H7 (cell line): ENCODE measurements at places on chromosomes 16 and 17. TPM values are rescaled to one million over a fixed set of nuclear protein-coding genes. Genes with fewer than 3 reads are reported as not detected.

Gene TNK1
- total RNA-seq: 7.0 and 8.9 TPM in 2 replicates

Gene NXPH3
- 1.7 and 2.4 TPM in 2 replicates for total RNA-seq

Gene CASKIN1
- total RNA-seq: 1.5 and 2.0 TPM in 2 replicates

Gene TP53TG3F
- not detected in 2 replicates for total RNA-seq

Gene CRYBA1
- total RNA-seq: not detected in 2 replicates

Gene GNGT2
- total RNA-seq: 0.30 TPM in 1 of 2 replicates, not detected in the other

Gene PRAC2
- 40.8 and 40.9 TPM in 2 replicates for total RNA-seq

Gene LPO
- total RNA-seq: not detected in 2 replicates

Gene ATP2A3
- 5.7 and 5.8 TPM in 2 replicates for total RNA-seq

Gene SPIRE2
- 8.2 and 9.6 TPM in 2 replicates for total RNA-seq

Gene SREBF1
- 34.2 and 43.6 TPM in 2 replicates for total RNA-seq

Gene TMEM220
- total RNA-seq: 1.9 and 5.3 TPM in 2 replicates

Gene GSG1L
- total RNA-seq: 0.85 TPM in 1 of 2 replicates, not detected in the other

Gene TRPV3
- total RNA-seq: 0.69 and 2.5 TPM in 2 replicates

Gene IL21R
- total RNA-seq: 0.07 and 0.73 TPM in 2 replicates

Gene BIRC5
- 152 and 154 TPM in 2 replicates for total RNA-seq

Gene RBFOX1
- 0.14 and 3.9 TPM in 2 replicates for total RNA-seq

Gene SLC13A2
- total RNA-seq: not detected in 2 replicates

Gene PERCC1
- total RNA-seq: not detected in 2 replicates

Gene MVP
- total RNA-seq: 7.0 and 22.0 TPM in 2 replicates

Gene TNFSF13
- 0.94 and 1.7 TPM in 2 replicates for total RNA-seq

Gene SULT1A2
- 1.7 and 2.0 TPM in 2 replicates for total RNA-seq

Gene TNP2
- total RNA-seq: not detected in 2 replicates

Gene ASB16
- 0.17 TPM in 1 of 2 replicates, not detected in the other for total RNA-seq

Gene DPEP1
- total RNA-seq: 2.6 and 2.7 TPM in 2 replicates

Gene CEP295NL
- 0.07 TPM in 1 of 2 replicates, not detected in the other for total RNA-seq

Gene DNAH9
- total RNA-seq: 0.85 and 0.97 TPM in 2 replicates

Gene IRX3
- total RNA-seq: 2.8 and 4.1 TPM in 2 replicates

Gene SYNGR2
- total RNA-seq: 24.4 and 24.5 TPM in 2 replicates

Gene CHST5
- 0.90 TPM in 1 of 2 replicates, not detected in the other for total RNA-seq

Gene HOXB9
- total RNA-seq: 0.04 TPM in 1 of 2 replicates, not detected in the other

Gene C16orf46
- 0.69 TPM in 1 of 2 replicates, not detected in the other for total RNA-seq

Gene CLEC19A
- 0.55 TPM in 1 of 2 replicates, not detected in the other for total RNA-seq

Gene CCL8
- total RNA-seq: not detected in 2 replicates

Gene KRTAP1-1
- not detected in 2 replicates for total RNA-seq
